Stimulated activated CD8-positive, alpha-beta memory T cell treated with anti-CD3 and anti-CD28 coated beads, Interleukin-4, amount 100 ng/mL, for 48 hours (primary cell): ENCODE measurements at places on chromosomes 4 and X.

GRCh38 chr4:8850074-8850829 is 21.4 kb downstream of the HMX1 start:
- no peak for DNase-seq

DNA sequence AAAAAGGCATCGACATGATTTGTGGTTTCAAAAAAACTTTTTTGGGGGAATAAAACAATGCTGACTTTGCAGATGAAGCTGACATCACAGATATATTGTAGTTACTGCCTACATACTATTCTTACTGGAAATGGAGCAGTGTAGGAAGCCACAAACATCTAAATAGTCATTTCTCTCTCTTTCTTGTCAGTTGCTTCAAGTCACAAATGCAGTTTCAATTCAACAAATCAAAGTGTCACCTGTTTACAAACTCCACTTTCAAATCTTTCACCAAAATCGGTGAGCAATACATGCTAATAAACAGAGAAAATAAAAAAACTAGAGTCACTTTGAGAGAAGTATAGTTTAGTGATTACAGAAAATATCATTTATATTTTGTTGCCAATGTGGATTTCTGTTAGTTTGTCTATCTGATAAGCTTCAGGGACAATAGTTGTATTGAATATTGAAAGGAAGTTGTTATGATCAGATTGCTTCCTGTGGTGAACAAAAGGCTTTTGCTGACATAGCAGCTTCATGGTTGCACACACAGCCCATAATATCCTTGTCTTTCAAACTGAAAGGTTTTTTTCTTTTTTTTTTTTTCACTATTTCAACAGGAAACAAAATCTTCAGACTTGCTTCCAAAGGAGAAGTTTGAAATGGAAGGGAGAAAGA is 49.7 kb upstream of the PTPN13 start:
- DNase-seq = no peak

- no peak for DNase-seq
These were observed 31.4 kb downstream of the SSX5 start for GRCh38 chrX:48165241-48165640.

- DNase-seq = no peak
These were observed 67.5 kb downstream of the TBL1X start for GRCh38 chrX:9532349-9532748.

DNA sequence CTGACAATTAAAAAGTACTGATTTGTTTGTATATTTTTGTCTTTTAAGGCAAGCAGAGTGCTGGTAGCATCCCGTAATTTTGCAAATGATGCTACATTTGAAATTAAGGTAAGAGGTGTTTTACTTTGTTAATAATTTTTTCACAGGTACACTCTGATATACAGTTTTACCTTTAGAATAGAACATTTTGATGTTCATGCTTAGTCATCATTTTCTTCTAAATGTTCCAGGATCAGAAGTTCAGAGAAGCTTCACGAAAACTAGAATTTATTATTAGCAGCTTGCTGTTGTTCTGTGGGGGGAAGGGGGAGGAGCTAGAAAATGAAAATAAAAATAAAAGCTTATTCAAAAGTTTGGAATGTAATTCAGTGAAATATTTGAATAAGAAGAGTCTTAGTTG is 5.5 kb downstream of the PDHA1 start:
- no peak for DNase-seq

DNA sequence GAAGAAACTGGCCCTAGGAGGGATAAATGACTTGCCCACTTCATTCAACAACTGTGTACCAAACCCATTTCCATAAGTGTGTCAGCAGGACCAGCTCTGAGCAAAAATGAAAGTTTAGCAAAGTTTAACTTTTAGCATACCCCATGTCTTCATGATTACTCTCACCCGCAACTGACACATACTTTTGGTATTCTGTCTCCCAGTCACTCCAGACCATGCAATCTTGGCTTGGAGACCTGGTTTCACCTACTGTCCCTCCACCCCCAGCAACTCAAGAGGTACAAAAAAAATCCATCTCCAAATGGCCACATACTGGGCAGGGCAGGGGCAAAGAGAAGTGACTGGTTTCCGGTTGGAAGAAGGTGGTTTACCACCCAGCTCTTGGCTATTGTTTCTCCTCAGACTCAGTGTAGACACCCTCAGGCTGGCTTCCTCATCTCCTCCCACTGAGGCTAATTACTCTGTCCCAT is 79.8 kb downstream of the RLIM start:
- DNase-seq = peak; percentile 32

DNA sequence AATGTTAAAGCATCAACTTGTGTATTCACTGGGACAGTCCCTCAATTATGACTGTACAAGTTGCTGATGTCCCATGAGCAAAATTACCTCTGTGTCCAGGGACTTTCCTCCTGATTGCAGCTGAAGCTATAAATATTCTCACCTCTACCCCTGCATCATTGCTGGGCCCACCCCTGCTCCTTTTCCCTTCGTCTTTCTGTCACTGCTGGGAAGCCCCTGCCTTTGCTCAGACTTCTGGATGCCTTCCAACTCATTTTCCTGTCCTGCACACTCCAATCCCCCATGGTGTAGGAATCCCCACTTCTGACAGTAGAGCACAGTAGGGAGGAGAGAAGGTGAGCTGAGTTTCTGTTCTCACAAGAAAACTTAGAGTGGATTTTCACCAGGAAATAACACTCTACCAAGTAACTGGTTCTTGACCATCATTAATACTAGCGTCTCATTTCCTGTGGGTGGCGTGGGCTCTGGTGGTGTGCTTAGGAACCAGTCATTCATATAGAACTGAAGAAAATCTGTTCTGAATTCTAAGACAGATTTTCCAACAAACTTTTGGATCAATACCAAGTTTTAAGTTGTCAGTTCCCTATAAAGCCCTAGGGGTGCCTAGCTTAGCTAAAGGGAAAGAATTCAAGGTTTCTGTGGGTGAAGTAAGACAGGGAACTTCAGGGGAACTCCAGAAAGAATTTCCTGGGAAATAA is 136.2 kb upstream of the MED14 start:
- peak; percentile 23 for DNase-seq
